ENCODE measurements at places on chromosomes 13 and 19. TPM values are rescaled to one million over a fixed set of nuclear protein-coding genes. Genes with fewer than 3 reads are reported as not detected.

DNA sequence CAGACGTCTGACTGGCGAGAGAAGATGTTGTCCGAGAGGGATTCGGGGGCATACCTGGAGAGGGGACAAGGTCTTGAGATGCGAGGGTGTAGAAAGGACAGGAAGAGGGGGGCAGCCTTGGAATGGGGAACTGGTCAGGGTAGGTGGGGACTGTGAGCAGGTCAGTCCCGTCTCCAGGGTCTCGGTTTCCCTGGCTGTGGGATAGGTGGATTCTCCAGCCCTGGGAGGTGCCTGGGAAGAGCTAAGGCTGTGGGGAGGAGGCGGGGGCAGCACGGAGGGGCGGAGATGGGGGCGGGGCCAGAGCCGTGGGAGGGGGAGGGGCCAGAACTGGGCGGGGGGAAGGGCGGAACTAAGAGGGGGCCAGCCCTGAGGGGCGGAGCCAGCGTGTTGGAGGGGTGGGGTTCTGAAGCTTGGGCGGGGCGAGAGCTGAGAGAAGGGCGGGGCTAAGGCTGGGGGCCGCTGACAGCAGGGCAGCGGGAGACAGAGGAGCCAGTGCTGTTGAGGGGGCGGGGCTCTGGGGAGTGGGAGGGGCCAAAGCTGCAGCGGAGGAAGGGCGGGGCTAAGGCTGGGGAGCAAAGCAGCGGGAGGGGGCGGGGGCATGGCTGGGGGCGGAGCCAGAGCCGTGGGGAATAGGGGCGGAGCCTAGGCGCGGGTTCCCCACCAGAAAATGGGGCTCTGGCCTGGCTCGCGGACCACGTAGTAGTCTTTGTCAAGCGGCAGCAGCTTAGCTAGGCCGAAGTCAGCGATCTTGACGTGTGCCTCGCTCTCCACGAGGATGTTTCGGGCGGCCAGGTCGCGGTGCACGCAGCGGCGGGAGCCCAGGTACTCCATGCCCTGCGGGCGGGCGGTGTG, 9.5 kb upstream of the INSL3 start:
- no peak for DNase-seq

- DNase-seq: peak; percentile 45
These were observed 21.0 kb upstream of the GRWD1 start for GRCh38 chr19:48424694-48425219.

DNA sequence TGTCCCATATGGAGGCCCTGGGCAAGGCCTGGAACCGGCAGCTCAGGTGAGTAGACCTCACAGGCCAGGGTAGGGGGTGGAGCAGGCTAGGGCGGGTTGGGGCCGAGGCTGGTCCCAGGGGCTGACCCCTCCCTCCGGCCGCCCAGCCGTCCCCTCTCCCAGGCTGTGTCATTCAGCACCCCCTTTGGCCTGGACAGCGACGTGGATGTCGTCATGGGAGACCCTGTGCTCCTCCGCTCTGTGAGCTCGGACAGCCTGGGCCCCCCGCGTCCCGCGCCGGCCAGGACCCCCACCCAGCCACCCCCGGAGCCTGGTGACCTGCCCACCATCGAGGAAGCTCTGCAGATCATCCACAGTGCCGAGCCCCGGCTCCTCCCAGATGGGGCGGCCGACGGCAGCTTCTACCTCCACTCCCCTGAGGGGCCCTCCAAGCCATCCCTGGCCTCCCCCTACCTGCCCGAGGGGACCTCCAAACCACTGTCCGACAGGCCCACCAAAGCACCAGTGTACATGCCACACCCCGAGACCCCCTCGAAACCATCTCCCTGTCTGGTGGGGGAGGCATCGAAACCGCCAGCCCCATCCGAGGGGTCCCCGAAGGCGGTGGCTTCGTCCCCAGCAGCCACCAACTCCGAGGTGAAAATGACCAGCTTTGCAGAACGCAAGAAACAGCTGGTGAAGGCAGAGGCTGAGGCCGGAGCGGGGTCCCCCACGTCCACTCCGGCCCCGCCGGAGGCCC, 16.0 kb downstream of the CAMSAP3 start:
- DNase-seq: no peak

DNA sequence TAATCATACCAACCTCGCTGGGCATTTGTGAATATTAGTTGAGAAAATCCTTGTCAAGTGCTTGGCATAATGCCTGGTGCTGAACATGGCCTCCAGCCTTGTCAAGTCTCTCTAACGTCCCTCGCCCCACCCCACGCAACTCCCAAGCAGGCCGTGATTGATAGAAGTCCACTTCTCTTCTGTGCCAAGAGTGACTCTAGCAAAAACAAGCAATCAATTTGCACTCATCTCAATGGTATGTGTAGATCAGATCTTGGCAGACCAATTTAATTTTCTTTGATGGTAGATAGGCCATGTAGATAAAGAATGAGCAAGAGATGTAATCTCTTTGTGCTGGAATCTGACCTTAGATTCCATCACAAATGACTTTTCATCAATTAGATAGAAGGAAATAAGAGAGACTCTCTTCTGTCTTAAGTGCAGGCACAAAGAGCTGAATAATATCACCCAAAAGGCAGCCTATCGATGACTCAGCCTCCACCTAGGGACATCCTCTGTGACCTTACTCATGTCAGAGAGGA, 31.0 kb upstream of the KATNAL1 start:
- no peak for DNase-seq

GRCh38 chr19:39544226-39544903, 4.4 kb upstream of the EID2 start:
- no peak for DNase-seq

DNA sequence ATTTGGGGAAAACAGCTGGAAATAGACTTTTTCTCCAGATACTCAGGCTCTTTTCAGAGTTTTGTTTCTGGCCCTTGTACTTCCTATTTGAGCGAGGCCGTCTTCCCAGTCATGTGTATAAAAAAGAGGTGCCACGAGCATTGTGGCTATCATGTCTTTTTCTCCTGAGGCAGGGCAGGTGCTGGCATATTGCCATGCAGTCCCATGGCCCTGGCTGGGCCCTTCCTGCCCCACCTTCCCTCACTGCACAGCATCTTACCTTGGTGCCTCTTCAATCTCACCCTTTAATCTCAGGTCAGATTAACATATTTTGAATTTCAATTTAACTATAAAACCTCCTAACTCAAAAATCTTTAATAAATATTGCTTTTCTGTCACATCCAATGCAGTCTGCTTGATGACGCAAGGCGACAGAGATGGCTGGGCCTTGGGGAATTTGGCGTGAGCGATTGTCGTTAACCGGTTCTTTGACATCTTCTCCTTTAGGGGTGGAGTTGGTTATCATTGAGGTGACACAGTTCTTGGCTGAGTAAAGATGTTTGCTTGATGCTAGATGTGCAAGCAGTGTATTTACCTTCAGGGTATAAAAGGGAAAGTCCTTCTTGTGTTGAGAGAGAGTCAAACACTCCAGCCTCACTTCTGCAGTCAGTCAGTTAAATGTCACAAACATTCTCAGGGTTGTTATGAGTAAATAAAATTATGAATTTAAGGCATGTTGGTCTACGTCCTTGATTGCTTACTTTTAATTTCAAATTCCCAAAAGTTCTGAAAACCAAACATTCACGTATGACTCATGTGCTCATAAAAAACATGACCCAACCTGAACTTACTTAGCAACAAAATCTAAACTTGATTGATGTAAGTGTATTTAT, 289.9 kb downstream of the MYO16 start:
- no peak for DNase-seq

GRCh38 chr13:45178349-45179162, 22.3 kb downstream of the KCTD4 start:
- peak; percentile 39 for DNase-seq

- no peak for DNase-seq
These were observed 69.7 kb downstream of the RASA3 start for GRCh38 chr13:114062754-114063153.

DNA sequence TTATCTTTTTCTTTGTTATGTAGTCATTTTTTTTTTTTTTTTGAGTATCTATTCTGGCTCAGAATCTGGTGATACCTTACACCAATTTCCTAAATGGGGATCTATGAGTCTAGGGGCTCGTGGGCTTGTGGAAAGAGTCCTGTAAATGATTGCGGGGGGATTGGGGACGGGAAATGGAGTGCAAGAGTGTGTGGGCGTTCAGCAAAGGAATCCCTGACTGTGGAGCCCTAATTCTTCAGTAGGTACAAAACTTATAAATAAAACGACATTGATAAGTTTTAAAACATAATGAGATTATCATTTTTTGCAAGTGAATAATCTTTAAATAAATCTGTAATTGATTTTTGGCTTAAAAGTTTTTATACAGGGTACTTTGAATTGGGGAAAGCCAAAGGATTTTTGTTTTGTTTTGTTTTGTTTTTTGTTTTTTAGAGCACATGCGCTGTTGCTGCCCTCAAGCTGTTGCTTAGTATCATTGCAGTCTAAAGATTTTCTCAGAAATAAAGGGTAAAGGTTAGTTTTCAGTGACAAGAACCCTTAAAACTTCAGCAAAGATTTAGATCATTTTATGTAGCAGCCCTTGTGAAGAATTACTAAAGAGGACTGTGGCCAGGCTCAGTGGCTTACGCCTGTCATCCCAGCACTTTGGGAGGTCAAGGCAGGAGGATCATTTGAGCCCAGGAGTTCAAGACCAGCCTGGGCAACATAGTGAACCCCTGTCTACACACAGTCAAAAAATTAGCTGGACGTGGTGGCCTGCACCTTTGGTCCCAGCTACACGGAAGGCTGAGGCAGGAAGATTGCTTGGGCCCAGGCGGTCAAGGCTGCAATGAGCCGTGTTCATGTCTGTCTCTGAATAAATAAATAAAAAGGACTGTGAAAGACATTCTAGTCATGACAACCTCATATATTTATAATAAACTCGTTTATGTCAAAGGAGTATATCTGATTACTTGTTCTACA, 1.7 kb downstream of the ERCC5 start:
- DNase-seq: no peak

- no peak for DNase-seq
These were observed 85.4 kb downstream of the KLF12 start for GRCh38 chr13:74048756-74049155.

- DNase-seq: no peak
These were observed 148.3 kb downstream of the HS6ST3 start for GRCh38 chr13:96238241-96238640.

The SLC25A15 gene
- 12.6 TPM for polyA plus RNA-seq

The NLRP11 gene
- polyA plus RNA-seq: not detected

The BCKDHA gene
- polyA plus RNA-seq: 35.2 TPM

The UHRF1 gene
- polyA plus RNA-seq: 40.1 TPM

All from hindlimb muscle (tissue), 1 donor.